ENCODE measurements at places on chromosomes 5 and 9. TPM values are rescaled to one million over a fixed set of nuclear protein-coding genes. Genes with fewer than 3 reads are reported as not detected.

Gene SHC3
- 1.7 TPM for total RNA-seq

Gene TRIM36
- 21.4 TPM for total RNA-seq

Gene IL17B
- total RNA-seq = 1.7 TPM

Gene ANKRD31
- not detected for total RNA-seq

Gene MPDZ
- total RNA-seq = 21.1 TPM

Gene PDLIM7
- total RNA-seq = 14.6 TPM

Gene C9orf50
- not detected for total RNA-seq

Gene SEMA6A
- total RNA-seq = 16.3 TPM

Gene S1PR3
- 12.5 TPM for total RNA-seq

Gene PIP5K1B
- 2.3 TPM for total RNA-seq

Gene NCS1
- 50.0 TPM for total RNA-seq

Gene ZNF658
- 18.7 TPM for total RNA-seq

Gene EIF4EBP3
- 2.7 TPM for total RNA-seq

Measured in stomach (tissue), 19 donors.